ENCODE measurements at places on chromosomes 5 and 9. TPM values are rescaled to one million over a fixed set of nuclear protein-coding genes. Genes with fewer than 3 reads are reported as not detected.

CTNND2 gene
- total RNA-seq = 8.7 TPM

HNRNPA0 gene
- total RNA-seq = 28.6 TPM

CCDC192 gene
- not detected for total RNA-seq

PCDHB10 gene
- 5.5 TPM for total RNA-seq

MLANA gene
- 1.2 TPM for total RNA-seq

ZDHHC11 gene
- not detected for total RNA-seq

AQP3 gene
- 14.2 TPM for total RNA-seq

ORM1 gene
- not detected for total RNA-seq

GARNL3 gene
- total RNA-seq = 34.4 TPM

ALDH1A1 gene
- 154 TPM for total RNA-seq

CCDC183 gene
- not detected for total RNA-seq

YIPF5 gene
- 152 TPM for total RNA-seq

- DNase-seq = no peak
Observed at GRCh38 chr9:121878271-121878822, 214.8 kb downstream of the TTLL11 start.

DNA sequence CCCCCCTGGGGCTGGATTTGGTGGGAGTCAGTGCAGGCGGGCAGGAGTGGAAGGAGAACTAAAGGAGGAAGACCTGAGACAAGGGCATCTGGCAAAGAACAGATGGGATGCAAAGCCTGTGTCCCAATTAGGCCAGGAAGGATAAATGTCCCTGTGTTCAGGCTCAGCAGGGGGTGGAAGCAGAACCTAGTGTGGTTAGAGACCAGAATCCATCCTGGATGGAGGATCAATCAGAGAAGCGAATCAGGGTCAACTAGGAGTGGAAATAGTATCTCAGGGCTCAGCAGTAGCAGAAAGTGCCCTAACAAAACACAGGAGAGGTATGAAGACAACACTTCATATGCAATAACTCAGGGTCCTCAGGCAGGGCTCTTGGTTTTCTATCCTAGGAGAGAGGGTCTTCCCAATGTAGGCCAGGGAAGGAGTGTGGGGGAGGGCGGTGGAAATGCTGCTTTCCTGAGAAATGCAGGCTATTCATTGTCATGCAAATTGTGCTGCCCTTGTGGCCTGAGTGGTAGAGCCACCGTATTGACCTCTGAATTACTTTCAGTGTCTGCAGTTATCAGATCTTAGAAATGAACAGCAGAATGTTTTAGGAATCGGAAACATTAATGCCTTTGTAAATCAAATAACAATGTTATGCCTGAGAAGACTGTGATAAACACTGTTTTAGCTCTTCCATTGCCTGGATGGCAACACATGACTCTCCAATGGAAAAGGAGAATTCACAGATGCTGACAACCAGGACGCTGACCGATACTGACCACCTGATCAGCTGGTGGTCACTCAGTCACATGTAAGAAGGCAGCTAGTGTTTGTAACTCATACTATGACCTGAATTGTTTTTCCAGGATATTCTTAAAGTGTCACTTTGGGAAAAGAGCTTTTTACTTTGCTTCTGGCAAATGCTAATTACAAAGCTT is 323.6 kb downstream of the SEMA5A start:
- no peak for DNase-seq

- DNase-seq = no peak
Observed at GRCh38 chr9:4865681-4866080, 72.9 kb downstream of the RCL1 start.

- DNase-seq = no peak
Observed at GRCh38 chr9:71703172-71703872, 65.0 kb downstream of the CEMIP2 start.

GRCh38 chr9:27791311-27791710 is 218.0 kb upstream of the C9orf72 start:
- DNase-seq = no peak

GRCh38 chr5:92472981-92473566 is 1090.0 kb upstream of the ARRDC3 start:
- no peak for DNase-seq

DNA sequence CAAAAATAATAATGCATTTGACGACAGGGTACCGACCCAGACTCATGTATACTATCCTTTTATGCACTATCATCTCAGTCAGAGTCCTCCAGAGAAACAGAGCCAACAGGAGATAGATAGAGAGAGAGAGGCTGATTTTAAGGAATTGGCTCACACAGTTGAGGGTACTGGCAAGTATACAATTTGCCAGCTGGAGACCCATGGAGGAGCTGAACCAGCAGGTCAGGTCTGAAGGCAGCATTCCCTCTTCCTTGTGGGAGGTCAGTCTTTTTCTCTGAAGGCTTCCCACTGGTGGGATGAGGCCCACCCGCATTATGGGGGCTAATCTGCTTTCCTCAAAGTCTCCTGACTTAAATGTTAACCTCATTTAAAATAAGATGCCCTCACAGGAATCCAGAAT is 17.3 kb upstream of the MED10 start:
- no peak for DNase-seq

DNA sequence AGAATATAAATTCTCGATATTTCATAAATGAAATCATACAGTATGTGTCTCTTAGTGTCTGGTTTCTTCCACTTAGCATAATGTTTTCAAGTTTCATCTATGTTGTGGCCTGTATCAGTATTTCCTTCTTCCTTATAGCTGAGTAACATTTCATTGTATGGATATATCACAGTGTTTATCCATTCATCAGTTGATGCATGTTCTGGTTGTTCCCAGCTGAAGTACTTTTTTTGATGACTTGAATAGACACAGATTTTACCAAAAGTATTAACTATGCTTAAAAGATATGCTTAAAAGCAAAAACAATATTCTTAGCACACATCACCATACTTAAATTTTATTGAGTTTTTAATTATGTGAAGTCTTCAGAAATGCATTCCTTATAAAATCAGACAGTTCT is 12.7 kb downstream of the RAB14 start:
- no peak for DNase-seq

GRCh38 chr5:172973127-172973916 is 10.2 kb upstream of the ATP6V0E1 start:
- no peak for DNase-seq

GRCh38 chr5:132456296-132456986 is 34.1 kb downstream of the IRF1 start:
- DNase-seq = no peak

- peak; percentile 63 for DNase-seq
Observed at GRCh38 chr9:136110082-136111061, 8.3 kb downstream of the TMEM250 start.

DNA sequence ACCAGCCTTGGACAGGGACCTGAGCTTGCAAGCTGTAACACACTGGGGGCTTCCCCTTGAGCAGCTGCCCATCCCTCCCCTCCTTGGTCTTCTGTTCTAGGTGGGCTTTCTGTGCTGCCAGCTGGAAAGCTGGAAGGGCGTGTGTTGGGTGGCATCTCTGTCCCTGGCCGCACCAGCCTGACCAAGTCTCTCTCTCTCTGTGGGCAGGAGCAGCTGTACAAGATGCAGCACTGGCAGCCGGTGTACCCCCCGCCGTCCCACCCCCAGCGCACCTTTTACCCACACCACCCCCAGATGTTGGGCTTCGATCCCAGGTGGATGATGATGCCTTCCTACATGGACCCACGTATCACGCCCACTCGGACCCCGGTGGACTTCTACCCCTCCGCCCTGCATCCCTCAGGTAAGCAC is 32.1 kb upstream of the POMT1 start:
- DNase-seq = no peak

GRCh38 chr9:88995627-88996026 is 4.4 kb downstream of the S1PR3 start:
- DNase-seq = no peak

GRCh38 chr9:136626740-136627642 is 35.7 kb upstream of the EGFL7 start:
- no peak for DNase-seq

DNA sequence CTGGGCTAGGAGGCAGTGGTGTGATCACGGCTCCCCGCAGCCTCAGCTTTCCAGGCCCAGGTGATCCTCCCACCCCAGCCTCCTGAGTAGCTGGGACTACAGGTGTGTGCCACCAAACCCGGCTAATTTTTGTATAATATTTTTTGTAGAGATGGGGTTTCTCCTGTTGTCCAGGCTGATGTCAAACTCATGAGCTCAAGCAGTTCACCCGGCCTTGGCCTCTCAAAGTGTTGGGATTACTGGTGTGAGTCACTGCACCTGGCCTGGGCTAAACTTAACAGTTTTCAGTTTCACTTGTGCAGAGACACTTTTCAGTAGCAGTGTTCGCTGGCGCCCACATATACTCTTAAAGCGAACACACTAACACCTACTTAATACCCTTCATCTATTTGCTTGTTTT is 205.6 kb upstream of the ZNF608 start:
- DNase-seq = no peak

GRCh38 chr9:137406876-137407589 is 15.9 kb downstream of the EXD3 start:
- peak; percentile 55 for DNase-seq

Data from umbilical cord (tissue), 2 donors.